T-helper 17 cell (primary cell): ENCODE measurements at places on chromosomes 7 and 10.

DNA sequence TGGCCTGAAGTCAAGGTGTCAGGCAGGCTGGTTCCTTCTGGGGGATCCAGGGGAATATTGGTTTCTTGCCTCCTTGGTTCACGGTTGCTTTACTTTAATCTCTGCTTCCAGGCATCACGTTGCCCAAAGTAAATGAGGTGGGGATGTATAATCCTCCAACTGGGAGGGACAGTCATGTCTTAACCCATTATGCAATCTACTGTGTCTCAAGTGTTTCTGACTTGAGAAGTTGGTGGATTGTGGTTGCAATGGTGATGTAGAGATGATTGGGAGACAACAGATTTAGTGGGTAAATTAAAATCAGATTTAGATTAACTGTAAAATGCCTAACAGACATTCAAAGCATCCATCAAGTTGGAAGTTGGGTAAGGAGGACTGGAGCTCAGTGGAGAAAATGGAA, 32.7 kb downstream of the TBXAS1 start:
- DNase-seq: no peak
- no peaks in the 10 kb centered on the region for H3K27me3 ChIP-seq
- no peak overlapping the region for H3K4me3 ChIP-seq
- no peak overlapping the region for H3K27ac ChIP-seq
- H3K4me1 ChIP-seq: peaks cover 9% of the 10 kb centered on the region

DNA sequence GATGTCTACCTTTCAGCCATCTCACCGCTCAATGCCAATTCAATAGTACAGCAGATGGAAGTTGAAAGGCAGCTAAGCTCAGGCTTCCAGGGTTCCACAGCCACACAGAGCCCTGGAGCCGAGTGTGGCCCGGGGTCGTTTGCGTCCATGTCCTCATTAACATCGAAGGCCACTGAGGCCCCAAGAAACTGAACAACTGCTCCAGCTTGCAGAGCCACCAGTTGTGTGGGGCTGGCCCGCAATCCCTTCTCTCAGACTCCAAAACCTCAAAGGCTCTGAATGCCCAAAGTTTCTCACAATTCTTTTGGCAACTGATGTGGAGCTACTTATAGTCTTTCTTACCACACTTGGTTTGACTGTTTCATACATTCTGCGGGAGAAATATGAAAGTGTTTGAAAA, 31.1 kb downstream of the NOD1 start:
- H3K4me3 ChIP-seq: no peak overlapping the region
- no peaks in the 10 kb centered on the region for H3K27me3 ChIP-seq
- no peak for DNase-seq
- H3K27ac ChIP-seq: no peak overlapping the region
- peaks cover 4% of the 10 kb centered on the region for H3K4me1 ChIP-seq

DNA sequence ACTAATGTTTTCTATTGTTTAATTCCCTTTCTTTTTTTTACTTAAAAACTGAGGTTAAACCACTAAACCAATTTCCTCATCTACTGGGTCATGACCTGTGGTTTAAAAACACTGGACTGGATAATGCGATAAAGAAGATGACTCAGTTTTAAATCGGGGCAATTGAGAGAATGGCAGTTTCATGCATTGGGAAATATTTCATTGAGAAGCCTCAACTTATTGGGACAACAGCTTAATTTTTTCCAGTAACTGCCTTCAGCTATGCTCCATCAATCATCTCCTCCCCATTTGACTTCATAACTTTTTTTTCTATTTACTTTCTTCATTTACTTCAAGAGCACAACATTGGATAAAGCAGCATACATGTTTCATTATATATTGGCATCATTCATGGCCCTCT, 61.8 kb upstream of the MET start:
- no peak for DNase-seq
- H3K4me3 ChIP-seq: no peak overlapping the region
- H3K27ac ChIP-seq: no peak overlapping the region
- peaks cover 3% of the 10 kb centered on the region for H3K4me1 ChIP-seq
- peaks cover 70% of the 10 kb centered on the region for H3K27me3 ChIP-seq
- no peaks in the 10 kb centered on the region for H3K36me3 ChIP-seq

DNA sequence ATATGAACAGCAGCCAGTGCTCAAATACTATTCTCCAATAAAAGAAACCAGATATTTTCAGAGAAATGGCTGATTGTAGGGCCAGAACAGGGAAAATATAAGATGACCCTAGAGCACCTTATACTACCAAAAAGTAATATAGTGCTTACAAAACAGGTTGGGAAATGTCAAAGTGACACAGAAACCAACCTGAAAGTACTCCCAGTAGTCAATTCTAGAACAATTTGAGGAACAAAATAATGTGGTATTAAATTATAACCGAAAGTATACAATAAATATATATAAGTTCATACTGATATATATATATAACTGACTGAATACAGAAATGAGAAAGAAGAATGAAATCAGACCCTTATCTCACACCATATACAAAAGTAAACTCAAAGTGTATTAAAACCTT, 657.2 kb upstream of the PHF14 start:
- H3K27ac ChIP-seq: no peak overlapping the region
- H3K36me3 ChIP-seq: no peaks in the 10 kb centered on the region
- no peaks in the 10 kb centered on the region for H3K27me3 ChIP-seq

- H3K27ac ChIP-seq: no peak overlapping the region
- H3K4me3 ChIP-seq: no peak overlapping the region
- H3K4me1 ChIP-seq: no peaks in the 10 kb centered on the region
- H3K27me3 ChIP-seq: no peaks in the 10 kb centered on the region
- H3K36me3 ChIP-seq: no peaks in the 10 kb centered on the region
These were observed 226.6 kb upstream of the BMPER start for GRCh38 chr7:33678569-33679335.

- no peak overlapping the region for H3K4me3 ChIP-seq
- peaks cover 2% of the 10 kb centered on the region for H3K36me3 ChIP-seq
- H3K27me3 ChIP-seq: no peaks in the 10 kb centered on the region
- peaks cover 12% of the 10 kb centered on the region for H3K4me1 ChIP-seq
These were observed 94.5 kb downstream of the MMRN2 start for GRCh38 chr10:86862786-86863483.

- no peak overlapping the region for H3K4me3 ChIP-seq
- H3K27me3 ChIP-seq: peaks cover 9% of the 10 kb centered on the region
- no peak for DNase-seq
- peaks cover 9% of the 10 kb centered on the region for H3K4me1 ChIP-seq
- no peak overlapping the region for H3K27ac ChIP-seq
These were observed 52.5 kb downstream of the CDHR3 start for GRCh38 chr7:106015381-106016218.
